ENCODE measurements at places on chromosomes 1 and 21.

- no peak for DNase-seq
These were observed 15.9 kb downstream of the RIMS3 start for GRCh38 chr1:40649592-40649930.

DNA sequence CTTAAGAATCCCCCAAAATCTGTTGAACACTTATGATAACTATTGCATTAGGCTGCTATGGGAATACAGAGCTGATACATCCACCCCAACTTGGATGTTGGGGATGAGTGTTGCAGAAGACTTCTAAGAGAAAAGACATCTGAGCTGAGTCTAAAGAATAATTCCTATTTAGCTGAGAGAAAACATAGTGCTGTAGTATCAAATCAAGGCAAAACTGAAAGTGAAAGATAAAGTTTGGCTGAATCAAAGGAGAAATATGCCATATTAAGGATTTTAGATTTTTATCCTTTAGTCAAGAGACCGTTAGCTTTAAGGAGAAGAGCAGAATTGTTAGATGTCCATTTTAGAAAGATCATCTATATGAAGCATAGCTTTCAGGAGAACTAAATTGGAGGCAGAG lies 726.9 kb upstream of the PTBP2 start:
- no peak for DNase-seq

DNA sequence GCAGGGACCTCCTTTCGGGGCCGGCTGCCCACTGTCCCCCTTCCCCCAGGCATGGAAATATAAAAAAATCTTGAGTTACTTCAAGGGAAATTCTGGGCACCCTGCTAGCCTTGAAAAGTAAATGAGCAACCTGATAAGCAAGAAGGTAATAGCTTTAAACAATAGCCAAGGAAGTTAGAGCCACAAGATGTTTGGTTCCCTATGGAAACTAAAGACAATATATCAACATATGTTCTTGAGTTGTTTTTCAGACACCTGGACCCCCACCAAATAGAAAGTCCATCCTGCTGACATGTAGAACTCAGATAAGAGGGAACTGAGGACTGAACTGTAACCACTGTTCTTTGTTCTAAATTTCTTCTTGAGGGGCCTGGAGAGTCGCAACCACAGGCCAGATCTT lies 19.3 kb upstream of the SLC35A3 start:
- DNase-seq: no peak

- no peak for DNase-seq
These were observed 50.1 kb downstream of the BRWD1 start for GRCh38 chr21:39263372-39263771.

- DNase-seq: no peak
These were observed 585.6 kb downstream of the PLPP3 start for GRCh38 chr1:55993646-55994318.

GRCh38 chr1:47532921-47533792 lies 95.3 kb downstream of the FOXD2 start:
- no peak for DNase-seq

DNA sequence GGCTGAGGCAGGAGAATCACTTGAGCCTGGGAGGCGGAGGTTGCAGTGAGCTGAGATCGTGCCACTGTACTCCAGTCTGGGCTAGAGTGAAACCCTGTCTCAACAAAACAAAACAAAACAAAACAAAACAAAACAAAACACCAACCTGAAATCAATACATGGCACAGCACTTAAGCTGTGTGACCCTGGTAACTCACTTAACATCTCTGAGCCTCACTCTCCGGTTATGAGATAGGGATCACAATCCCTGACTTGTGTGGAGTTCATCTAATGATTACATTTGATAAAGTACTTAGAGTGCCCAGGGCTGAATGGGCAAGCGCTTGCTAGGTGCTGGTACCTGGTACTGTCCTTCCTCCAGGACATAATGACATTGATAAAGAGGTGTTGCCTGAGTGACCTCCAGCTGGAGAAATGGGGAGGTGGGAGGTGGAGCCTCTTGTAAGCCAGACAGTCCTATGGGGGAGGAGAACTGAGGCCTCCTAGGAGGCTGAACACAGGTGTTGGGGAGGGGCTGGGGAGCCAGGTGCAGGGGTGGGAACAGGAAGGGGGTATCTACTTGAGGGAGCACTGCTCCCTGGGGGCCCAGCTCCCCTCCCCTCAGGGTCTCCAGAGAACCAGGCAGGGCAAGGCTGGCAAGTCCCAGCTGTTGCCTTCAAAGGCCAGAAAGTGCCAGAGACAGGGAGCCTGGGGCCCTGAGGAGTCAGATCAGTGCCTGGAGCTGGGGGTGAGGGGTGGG lies 17.9 kb downstream of the FOXO6 start:
- no peak for DNase-seq

GRCh38 chr21:42444745-42445059 lies 41.0 kb downstream of the UBASH3A start:
- no peak for DNase-seq

GRCh38 chr1:2589431-2590232 lies 3.1 kb downstream of the PRXL2B start:
- DNase-seq: no peak
